Stimulated activated naive CD4-positive, alpha-beta T cell (primary cell): ENCODE measurements at places on chromosomes 12 and 14.

DNA sequence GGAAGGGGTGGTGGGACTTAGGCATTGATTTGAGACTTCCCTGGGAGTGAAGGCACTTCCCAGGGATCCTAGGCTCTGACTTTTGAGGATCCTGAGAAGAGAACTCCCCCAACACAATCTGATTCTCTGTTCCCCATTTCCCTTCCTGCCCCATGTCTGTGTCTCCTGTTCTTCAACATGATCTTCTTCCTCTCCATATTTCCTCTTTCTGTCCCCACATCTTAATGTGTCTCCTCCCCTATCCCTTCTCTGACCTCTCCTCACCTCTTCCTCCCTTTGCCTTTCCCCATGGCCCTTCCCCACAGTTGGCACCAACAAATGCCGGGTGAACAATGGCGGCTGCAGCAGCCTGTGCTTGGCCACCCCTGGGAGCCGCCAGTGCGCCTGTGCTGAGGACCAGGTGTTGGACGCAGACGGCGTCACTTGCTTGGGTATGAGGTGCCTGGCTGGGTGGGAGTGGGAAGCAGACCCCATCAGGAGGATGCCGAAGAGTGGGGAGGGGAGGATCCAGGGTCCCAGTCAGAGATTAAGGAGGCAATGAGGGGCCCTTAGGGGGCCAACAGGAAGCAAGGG, 15.2 kb upstream of the LRP1-AS start:
- DNase-seq, result no peak

DNA sequence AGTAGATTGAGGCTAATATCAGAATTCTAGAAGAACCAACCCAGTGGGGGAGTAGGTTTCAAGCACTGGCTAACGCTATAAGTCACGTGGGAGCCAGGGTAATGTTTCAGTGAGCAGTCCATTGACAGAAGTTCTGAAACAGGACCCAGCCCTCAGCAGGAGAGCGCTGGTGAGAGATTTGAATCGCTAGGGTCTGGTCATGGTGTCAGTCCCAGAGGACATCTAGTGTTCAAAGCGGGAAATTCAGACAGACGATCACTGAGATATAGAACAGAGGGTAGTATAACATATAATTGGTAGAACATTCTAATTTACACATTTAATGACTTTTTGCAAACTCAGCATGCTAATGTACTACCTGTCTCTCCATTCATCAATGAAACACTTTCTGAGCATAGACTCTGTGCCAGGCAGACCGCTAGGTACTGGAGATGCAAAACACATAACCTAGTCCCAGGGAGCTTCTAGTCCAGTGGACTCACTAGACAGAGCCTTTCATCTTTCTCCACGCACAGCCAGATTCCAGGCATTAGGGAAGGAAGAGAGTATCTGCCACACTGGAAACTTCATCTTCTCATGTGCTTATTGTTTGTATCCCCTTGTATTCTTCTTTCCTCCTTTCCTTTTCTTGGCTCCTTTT, 35.4 kb upstream of the RNASE3 start:
- peak; percentile 55 for DNase-seq

- DNase-seq, result no peak
Measured at GRCh38 chr12:92796650-92797049, 93.9 kb downstream of the PLEKHG7 start.

DNA sequence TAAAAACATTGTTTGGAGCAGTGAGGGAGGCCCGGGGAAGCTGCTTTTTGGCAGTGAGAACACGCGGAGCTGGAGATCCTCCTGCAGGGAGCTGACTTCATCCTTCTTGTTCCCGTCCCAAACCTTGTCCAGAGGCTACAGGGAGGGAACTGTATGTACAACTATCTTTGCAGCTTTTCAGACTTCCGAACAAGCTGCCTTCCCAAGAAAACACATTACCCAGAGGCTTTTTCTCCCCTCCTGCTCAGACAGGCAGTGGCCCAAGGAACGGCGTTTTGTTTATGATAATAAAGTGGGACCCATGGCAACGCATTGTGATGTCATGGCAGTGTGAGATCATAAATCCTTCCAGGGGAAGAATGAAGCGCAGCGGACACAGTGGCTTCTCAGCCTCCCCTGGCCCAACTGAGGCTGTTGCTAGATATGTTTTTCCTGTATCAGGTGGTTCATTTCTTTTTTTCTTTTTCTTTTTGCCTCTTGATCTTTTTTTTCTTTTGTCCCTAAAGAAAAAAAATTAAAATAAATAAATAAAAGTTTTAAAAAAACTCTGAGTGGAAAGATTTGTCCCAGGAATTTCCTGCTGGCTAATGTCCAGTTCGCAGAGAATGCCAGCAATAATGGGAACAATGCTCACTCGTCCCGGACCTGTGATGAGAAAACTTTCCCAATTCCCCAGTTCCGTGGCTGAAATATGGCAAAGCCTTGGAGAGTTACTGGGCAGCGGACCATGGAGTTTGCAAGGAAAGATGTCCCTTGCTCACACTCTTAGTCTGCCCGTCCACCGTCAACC, 103.4 kb upstream of the MAP1LC3B2 start:
- no peak for DNase-seq

GRCh38 chr12:132521712-132522292, 31.9 kb downstream of the FBRSL1 start:
- DNase-seq, result no peak

GRCh38 chr14:100159094-100159864, at the start of gene DEGS2:
Gene DEGS2, minus strand, starts transcription at chr14:100159645. Its CDS starts 58 bp downstream, at chr14:100159587.
- peak; percentile 71 for DNase-seq

DNA sequence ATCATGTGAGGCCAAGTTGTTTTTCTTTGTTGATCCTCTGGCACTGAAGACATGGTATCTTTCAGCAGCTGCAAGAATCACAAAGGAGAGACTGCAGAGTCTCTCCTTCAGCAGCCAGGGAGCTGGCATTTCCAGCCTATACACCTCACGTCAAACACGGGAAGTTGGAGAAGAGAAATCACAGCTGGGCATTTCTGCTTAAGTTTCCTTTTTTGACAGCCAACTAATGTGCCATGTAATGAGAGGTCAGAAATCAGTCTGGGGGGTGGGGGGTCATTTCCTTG, 28.3 kb downstream of the PHLDA1 start:
- no peak for DNase-seq

GRCh38 chr14:99333214-99333613, 61.2 kb upstream of the BCL11B start:
- no peak for DNase-seq

DNA sequence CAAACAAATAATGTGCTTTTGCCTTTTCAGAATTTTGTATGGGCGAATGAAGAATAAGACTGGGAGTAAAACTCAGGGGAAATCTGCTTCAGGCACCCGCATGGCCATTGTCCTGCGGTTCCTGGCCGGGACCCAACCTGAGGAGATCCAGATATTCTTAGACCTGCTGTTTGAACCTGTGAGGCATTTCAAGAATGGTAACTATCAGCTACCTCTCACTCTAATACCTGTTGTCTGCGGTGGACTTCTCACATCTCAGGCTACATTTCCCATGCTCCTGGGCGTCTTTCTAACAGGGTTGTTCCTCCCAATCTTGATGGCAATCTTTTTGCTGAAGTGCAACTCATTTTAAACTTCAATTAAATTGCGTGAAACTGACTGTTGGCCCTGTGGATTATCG, 47.1 kb downstream of the UTP20 start:
- no peak for DNase-seq

- DNase-seq, result no peak
Measured at GRCh38 chr14:97851428-97851995, 1054.3 kb downstream of the VRK1 start.

- no peak for DNase-seq
Measured at GRCh38 chr14:21317398-21317797, 37.5 kb downstream of the RPGRIP1 start.

DNA sequence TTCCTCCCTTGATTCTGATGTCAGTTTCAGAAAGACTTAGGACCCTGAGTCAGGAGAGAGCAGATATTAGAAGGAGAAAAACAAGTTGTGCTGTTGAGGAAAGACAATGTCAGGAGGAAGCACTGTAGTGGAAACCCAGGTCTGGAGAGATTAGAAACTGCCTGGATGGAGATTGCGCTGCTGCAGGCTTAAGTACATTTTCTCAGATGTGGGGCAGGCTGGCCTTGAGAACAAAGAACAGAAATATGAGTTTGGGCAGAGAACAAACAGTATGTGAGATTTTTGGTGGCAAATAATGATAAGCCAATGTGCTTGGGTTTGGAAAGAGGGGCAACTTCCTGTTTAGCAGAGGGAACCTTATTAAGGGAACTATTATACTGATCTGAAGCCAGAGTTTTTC, 74.3 kb upstream of the PRMT8 start:
- DNase-seq, result no peak

- DNase-seq, result no peak
Measured at GRCh38 chr12:51900323-51900889, 6.9 kb upstream of the ACVRL1 start.

DNA sequence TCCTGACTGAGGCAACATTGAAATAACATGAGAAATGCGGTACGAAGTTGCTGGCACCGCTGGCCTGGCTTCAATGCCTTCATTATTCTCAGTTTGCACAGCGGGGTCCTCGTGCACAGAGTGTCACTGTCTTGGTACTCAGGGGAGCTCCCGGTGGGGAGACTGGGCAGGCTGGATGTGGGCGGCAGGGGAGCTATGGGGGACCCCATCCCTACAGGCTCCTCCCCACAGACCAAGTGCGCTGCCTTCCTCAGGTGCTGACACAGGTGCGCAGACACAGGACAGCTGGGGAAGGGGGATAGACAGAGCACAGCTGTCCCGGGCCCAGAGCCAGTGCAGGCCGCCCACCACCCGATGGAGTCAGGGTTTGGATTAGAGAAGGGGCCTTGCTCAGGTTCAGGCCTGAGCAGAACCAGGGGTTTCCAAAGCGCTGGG, 270.1 kb downstream of the ADGRD1 start:
- no peak for DNase-seq

DNA sequence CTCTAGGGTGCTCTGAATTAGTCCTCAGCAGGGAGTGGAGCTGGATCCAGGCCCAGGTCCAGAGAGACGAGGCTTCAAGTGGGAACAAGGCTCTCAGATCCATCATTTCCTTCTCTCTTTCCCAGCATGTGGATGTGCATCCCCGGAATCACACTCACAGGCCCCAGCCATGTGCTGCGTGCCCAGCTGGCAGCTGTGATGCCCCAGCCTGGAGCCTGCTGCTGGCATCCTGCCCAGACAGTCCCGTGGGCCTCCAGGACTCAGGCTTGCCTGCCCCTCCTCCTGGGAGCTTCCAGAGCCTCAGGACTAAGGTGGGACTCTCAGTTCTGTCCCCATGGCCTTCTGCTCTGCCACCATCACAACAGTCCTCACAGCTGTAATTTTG, 6.2 kb upstream of the KRT84 start:
- DNase-seq, result no peak

- DNase-seq, result no peak
Measured at GRCh38 chr14:76741074-76741473, 20.2 kb upstream of the VASH1 start.

GRCh38 chr14:84432676-84433075, 1097.3 kb upstream of the FLRT2 start:
- DNase-seq, result no peak

- DNase-seq, result no peak
Measured at GRCh38 chr14:70018713-70019211, 139.5 kb downstream of the SMOC1 start.

DNA sequence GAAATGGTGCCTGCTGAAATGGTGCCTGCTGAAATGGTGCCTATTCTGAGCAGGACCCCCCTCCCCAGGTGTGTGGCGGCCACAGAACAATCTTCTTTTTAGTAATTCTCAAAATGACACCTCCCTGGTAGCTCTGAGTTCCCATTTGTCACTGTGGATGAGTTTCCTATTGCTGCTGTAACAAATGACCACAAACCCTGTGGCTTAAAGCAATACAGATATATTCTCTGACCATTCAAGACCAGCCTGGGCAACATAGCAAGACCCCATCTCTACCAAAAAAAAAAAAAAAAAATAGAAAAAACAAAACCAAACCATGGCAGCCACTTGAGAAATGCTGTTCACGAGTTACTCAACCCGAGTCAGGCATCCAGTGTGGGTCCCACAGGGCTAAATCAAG, 7.9 kb downstream of the ACADS start:
- DNase-seq, result no peak
